ENCODE measurements at places on chromosomes 11 and 22.

DNA sequence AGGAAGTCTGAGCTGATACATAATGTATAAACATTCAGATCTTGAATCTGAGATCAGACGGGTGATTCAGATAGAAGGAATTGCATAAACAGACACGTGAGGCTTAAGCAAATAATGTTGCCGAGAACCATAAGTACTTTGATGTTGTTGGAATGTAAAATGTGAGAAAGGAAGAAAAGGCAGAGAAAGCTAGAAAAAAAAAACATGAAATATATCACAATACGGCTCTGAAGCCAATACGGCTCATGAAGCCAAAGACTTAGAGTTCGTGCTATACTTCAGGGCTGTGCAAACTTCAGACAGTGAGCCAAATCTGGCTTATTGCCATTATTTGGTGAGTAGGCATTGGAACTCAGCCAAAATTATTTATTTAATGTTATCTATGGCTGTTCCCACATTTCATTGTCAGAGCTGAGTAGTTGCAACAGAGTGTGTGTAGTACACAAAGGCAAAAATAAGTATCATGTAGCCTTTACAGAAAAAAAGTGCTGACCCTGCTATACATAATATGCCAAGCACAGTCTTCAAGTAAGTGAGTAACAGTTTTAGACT lies 673.3 kb downstream of the CNTN5 start:
- DNase-seq, result peak; percentile 96

DNA sequence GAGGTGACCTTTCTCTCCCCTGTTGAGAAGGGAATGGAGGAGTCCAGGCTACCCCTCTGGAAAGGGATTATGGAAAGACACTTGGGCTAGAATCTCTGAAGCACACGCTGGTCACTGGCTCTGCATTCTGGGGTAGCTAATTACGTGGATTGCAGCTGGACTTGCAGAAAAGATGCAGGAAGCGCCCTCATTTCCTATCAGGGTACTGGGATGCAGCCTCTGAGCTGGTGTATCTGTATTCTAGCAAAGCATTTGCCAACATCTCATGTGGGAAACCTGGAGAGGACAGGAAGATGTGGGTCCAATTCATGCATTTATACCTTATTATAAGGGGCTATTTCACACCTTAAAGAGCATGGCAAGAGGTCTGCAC lies 44.3 kb downstream of the CD82 start:
- no peak for DNase-seq

DNA sequence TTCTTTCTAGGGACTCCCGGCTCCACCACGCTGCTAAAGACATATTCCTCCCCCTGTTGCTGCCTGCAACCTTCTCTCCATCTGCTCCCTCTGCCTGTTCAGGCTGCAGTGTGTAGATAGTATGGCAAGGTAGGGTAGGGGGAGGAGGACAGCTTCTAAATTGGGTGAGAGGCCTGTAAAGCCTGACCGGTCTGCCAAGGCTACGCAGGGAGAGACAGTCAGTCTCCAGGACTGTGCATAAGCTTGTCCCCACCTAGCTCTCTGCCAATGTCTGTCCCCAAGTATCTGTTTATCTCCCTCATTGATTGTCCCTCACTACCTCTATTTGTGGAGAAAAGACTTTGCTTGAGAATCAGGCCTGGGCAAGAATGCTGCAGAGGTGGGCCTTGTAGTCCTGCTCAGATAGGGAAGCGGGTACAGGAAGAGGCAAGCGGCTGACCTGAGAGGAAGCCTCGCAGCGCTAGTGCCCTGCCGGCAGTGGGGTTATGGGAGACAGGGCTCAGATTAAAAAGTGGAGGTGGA lies 871 bp upstream of the SEZ6L start:
- DNase-seq, result no peak

GRCh38 chr11:121213362-121213893 lies 79.1 kb upstream of the SC5D start:
- no peak for DNase-seq

GRCh38 chr11:64041846-64042245 lies 6.1 kb downstream of the FLRT1 start:
- DNase-seq, result no peak

- no peak for DNase-seq
Measured at GRCh38 chr11:103683576-103683975, 352.9 kb upstream of the DDI1 start.

DNA sequence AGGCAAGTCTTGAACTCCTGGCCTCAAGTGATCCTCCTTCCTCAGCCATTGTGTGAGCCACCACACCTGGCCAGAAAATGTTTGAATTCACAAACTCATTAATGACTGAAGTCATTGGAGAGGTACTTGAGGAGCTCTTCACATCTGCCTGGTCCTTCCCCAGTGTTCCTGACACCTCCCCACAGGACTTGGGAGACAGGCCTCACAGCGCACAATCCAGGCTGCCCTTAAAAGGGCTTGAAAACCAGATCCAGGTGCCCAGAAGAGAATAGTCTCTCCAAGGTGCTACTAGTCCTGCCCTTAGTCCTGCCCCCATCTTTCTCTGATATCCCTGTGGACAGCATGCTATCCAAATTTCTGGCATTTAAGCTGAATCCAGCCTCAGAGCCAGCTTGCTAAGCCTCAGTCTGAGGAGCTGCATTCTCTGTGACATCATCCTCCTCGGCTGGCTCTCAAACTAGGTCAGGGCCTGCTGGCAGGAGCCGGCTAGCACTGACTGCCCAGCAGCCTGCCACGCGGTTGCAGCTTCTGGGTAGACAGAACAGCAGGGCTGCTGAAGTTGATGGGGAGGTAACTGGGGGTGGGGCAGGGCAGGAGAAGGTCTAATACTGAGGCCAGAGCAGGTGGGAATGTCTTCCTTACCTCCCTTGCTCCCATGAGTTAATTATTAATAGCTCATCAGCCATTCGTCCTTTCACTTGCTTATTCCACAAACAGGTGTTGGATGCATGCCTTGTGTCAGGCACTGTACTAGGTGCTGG lies 35.3 kb upstream of the NECTIN1 start:
- DNase-seq, result peak; percentile 24

DNA sequence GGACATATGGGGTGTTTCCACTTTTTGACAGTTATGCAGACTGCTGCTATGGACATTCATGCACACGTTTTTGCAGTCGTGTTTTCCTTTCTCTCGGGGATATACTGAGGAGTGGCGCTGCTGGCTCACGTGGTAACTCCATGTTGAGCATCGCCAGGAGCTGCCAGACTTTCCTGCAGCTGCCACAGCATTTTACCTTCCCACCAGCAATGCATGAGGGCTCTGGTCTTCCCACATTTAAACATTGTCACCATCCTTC lies 95.4 kb downstream of the TBC1D22A start:
- no peak for DNase-seq

GRCh38 chr11:66443602-66444001 lies 5.0 kb upstream of the MRPL11 start:
- DNase-seq, result peak; percentile 52

GRCh38 chr22:29298641-29299040 lies 7.8 kb upstream of the GAS2L1 start:
- no peak for DNase-seq
